Activated T-helper 17 cell treated with anti-CD3 and anti-CD28 coated beads, Interleukin-2, amount 50 U/mL, for 72 hours (primary cell): ENCODE measurements at places on chromosomes 3 and 15. TPM values are rescaled to one million over a fixed set of nuclear protein-coding genes. Genes with fewer than 3 reads are reported as not detected.

GRCh38 chr3:104269771-104270170 lies 1096.9 kb upstream of the ALCAM start:
- no peak for ATAC-seq

DNA sequence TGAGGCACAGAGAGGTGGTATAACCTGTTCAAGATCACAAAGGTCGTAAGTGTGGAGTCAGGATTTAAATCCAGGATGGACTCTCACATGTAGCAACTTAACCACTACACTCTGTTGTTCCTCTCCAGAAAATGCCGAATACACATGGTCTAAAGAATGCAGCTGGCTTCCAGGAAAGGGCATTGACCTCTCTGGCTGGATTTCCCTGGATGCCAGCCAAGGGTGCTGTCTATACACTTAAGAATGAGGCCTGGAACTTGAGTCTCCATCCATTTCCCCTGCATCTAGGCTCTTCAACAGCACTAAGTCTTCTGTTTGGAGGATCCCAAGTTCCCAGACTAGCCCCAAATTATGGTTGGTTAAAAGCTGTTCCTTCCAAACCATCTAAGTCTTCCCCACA lies 60.5 kb downstream of the CERS3 start:
- no peak for ATAC-seq

GRCh38 chr3:97662762-97663161 lies 101.8 kb upstream of the ARL6 start:
- no peak for ATAC-seq

GRCh38 chr15:86316216-86316615 lies 236.5 kb downstream of the AGBL1 start:
- no peak for ATAC-seq

- no peak for ATAC-seq
Observed at GRCh38 chr3:58095603-58096138, 87.4 kb downstream of the FLNB start.

- no peak for ATAC-seq
Observed at GRCh38 chr3:70615286-70615685, 302.8 kb upstream of the MDFIC2 start.

GRCh38 chr15:74062236-74062635 lies 20.1 kb downstream of the GOLGA6A start:
- ATAC-seq, result no peak

DNA sequence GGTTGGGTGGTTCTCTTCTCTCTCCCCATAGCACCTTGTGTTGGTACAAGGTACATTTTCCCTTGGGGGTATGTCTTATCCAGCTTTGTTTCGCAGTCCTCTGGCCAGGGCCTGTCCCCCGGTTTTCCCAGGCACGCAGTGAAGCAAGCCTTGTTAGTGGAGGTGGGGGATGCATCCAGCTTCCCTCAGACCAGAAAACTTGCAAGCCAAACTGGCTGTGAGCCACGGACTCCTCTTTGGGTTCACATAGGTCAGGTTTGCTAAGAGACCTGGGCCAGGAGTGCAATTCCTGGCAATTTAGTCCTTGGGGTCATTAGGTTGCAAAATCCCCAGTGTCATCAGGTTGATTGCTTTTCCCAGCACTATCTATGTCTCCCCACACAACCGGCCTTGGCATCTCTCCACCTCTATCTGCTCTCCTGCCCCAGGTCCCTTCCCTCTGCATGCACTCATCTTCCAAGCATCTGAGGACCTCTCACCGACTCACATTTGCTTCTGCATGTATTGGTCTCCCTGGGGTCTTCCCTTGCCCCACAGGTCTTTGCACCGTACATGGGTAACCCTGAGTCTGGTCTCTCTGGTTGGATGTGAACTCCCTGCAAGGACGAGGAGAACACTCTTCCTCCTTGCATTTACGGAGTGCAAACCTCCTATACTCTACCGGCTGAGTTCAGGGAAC lies 34.2 kb downstream of the BCL2L10 start:
- ATAC-seq, result no peak

STAC gene
- 0.30 TPM for total RNA-seq

RBP2 gene
- total RNA-seq, result not detected

HCN4 gene
- total RNA-seq, result not detected

GHRL gene
- 0.58 TPM for total RNA-seq

C3orf49 gene
- total RNA-seq, result not detected

SNX22 gene
- total RNA-seq, result 0.77 TPM
